ENCODE measurements at places on chromosomes 11 and 22.

- no peak for DNase-seq
Observed at GRCh38 chr11:116533186-116533825, 239.5 kb downstream of the BUD13 start.

DNA sequence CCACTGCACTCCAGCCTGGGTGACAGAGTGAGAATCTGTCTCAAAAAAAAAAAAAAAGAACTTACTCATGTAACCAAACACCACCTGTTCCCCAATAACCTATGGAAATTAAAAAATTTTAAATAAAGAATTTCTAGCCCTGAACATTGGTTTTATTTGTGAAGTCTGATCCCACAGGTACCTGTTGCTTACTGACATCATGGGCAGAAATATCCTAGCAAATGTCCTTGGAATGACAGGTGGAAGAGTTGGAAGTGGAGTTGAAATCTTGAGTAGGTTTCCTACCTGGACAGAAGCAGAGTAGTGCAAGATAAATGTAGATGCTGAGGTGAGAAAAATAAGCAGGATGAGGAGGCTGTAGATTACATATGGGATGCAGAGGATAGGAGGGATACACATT, 17.2 kb downstream of the CD3D start:
- DNase-seq = no peak

DNA sequence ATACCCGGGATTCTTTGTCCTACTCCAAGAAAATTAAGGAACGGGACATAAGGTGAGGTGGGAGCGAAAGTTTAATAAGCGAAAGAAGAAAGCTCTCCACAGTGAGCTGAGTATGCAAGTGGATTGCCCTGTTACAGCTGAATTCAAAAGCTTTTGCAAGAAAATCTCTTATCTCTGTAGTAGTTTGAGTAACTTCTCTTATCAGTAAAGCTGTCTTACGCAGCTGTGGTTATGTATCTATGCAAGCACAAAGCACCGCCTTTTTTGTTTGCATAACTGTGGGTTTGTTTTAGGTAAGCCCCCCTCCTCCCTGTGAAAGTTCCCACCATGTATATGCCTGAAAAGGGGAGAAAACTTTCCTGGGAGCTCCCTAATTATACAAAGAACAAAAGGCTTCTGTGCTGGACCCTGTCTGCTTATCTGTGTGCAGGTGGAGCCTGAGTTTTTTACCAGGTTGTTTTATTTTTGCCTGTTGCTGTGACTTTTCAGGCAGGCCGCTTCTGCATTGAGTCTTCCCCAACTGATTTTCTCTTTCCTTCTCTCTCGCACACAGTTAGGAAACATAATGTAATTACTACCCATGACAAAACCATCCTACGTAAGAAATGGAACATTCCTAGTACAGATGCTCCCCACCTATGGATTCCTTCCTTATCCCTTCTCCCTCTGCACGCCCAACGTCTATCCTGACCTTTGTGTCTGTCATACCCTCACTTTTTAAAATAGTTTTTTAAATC, 837 bp upstream of the PLAAT5 start:
- no peak for DNase-seq

GRCh38 chr22:19046719-19047609, 75.2 kb downstream of the DGCR2 start:
- no peak for DNase-seq

DNA sequence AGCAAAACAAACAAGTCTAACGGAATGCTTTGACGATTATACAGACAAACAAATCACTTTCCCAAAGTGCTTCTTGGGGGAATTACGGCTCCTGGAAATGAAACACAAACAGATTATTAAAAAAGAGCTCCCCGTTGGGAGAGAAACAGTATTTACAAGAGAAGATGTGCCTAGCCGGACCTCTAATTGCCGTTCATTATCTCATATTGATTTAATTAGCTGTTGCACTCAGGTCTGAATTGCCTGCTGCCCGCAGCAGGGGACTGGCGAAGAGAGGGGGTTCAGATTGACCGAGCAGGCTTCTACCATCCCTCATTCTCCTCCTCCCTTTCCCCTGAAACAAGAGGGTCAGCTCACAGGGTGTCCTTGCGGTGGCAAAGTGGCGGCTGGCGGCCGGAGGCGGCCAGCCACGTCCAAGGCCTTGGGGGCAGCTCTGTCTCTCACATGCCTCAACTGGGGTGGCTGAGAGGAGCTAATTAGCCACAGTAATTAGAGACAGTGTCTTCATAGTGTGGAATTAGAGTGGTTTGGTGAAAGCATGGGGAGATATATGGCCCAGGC, 295.1 kb downstream of the MIAT start:
- DNase-seq = no peak

GRCh38 chr11:1936781-1937615, 10.1 kb upstream of the MRPL23 start:
- no peak for DNase-seq

GRCh38 chr11:46326813-46327416, 20.3 kb upstream of the DGKZ start:
- no peak for DNase-seq

DNA sequence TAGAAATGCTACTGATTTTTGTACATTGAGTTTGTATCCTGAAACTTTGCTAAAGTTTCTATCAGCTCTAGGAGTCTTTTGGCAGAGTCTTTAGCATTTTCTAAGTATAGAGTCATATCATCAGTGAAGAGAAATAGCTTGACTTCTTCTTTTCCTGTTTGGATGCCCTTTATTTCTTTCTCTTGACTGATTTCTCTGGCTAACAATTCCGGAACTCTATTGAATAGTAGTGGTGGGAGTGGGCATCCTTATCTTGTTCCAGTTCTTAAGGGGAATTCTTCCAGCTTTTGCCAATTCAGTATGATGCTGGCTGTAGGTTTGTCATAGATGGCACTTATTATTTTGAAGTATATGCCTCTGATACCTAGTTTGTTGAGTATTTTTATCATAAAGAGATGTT, 197.7 kb downstream of the AASDHPPT start:
- no peak for DNase-seq

DNA sequence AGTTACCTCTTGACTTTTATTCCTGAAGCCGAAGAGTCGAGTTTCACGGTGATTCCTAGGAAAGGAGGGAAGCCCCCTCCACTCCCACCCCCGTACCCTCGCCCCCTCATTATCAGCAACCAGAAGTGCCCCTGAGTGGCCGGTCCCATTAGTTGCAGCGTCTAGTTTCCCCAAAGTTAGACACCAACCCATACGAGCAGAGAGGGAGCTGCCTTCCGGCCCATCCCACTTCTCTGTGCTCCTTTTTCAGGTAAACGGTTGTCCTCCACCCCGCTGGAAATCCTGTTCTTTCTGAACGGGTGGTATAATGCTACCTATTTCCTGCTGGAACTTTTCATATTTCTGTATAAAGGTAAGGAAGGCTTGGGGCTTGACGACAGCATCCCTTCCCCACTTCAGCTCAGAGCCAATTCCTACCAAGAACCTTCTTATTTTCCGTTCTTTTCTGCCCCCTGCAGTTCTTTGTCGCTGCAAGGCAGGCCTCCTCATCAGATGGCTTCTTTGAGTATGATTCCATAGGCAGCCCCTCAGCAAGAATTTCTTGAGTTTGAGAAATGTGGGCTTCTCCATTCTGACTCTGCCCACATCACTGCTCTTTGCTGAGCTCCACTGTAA, 701 bp downstream of the TMEM216 start:
- DNase-seq = no peak

- no peak for DNase-seq
Observed at GRCh38 chr11:1428762-1429316, 39.1 kb downstream of the BRSK2 start.

DNA sequence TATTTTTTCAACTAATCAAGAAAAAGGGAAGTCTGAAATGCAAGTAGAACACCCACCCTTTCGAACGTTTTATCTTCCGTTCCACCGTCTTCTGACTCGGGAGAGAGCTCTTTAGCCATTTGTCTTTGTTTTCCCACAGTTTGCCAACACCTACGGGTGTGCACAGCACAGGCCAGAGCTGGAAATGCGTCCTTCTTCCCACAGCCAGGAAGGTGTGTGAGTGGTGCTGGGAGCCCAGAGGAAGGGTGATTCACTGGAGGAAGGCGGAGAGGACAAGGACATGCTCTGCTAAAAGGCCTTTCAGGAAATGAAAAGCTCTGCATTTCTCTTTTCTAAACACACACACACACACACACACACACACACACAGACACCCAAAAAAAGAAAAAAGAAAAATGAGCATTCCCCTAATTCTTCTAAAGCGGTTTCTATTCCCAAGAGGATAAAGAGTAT, 18.5 kb downstream of the ENDOD1 start:
- DNase-seq = no peak

- DNase-seq = no peak
Observed at GRCh38 chr22:22349455-22349836, 104.9 kb downstream of the VPREB1 start.

DNA sequence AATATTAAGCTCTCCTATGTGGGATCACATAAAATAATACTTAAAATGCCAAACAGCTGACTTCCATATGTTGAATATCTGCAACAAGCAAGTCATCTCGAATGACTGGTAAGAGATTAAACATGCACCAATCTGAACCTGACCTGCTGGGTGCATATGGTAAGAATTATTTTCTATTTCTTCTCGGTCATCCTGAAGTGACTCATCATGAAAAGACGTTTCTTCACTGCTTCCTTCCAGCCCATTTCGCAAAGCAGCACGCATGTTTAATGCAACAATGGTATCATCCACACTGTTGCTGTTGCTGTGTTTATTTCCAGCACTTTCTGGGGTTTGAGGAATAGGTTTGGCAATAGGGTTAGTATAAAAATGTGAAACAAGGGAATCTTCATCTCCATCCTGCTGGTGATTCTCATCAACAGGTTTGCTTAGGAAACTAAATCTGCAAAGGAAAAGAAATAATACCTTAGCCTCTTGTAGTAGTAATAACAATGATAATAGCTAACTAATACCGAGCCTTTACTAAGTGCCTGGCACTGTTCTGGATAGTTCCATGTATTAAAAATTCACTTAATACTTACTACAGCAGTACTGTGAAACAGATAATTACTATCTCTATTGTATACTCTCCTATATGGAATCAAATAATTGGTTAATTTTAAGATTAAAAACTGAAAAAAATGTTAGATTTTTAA, 52.0 kb upstream of the CHRNA10 start:
- DNase-seq = no peak

- no peak for DNase-seq
Observed at GRCh38 chr22:36569999-36570398, 41.0 kb upstream of the EIF3D start.

- no peak for DNase-seq
Observed at GRCh38 chr11:118128721-118129470, 23.7 kb downstream of the SCN4B start.

DNA sequence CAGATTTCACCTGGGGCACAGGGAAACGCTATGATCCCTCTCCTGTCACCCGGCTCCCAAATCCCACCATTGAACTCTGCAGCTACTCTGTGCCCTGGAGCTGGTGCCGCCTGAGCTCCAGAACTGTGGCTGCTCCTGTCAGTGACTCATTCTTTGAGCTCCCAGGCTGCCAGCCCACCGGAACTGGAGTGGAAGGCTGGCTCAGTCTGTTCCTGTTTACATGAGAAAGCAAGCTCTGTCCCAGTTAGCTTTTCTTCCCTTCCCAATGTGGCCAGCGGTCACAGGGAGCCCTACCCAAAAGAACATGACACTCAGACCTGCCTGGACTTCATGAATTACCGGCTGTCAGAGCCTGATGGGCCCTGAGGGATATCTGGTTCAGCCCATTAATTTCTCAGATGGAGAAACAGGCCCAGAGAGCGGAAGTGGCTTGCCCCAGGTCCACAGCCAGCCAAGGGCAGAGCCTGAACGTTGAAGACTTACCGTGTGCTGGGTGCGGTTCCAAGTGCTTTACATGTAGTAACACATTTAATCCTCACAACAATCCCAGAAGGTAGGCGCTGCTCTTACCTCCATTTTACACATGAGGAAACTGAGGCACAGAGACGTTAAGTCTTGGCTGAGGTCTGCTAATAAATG, 23.8 kb upstream of the IGSF22 start:
- DNase-seq = no peak

- no peak for DNase-seq
Observed at GRCh38 chr22:23237201-23237798, 57.0 kb downstream of the BCR start.

DNA sequence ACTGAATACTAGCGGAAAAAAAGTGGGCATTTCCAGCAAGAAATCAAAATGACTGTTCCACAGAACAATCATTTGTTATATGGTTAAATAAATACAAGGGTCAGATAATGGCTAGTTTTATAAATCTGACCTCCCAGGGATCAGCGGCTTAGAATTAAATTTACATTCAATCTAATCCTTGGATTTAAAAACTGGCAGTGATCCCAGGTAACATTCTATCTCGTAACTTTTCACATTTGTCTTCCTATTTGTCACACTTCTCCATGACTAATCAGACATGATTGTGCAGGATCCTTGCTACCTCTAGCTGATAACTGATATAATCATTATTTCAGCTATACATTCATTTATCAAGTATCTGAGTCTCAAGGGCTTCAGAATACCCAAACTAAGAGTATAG, 2.9 kb upstream of the MMP3 start:
- no peak for DNase-seq

- DNase-seq = no peak
Observed at GRCh38 chr11:131666617-131667016, 296.2 kb downstream of the NTM start.

DNA sequence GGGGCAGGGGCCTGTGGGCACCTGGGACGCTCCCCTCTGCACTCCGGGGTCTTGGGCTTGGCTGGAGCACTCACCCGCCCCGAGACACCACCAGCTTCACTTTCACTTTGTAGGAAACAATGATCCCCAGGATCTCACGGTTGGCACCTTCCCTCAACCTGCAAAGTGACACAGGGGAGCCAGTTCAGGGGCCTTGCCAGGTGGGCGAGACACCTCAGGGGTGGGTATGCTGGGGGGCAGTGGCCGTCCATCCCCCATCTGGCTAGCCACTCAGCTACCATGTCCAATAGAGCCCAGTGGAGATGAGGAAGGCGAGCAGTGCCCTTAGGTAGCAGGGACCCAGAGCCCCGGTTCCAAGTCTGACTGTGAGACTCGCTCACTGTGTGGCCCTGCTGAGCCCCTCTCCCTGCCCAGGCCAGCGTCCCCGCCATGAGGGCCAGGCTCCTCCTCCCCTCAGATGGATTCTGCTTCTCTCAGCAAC, 32.3 kb downstream of the TPBGL start:
- no peak for DNase-seq

GRCh38 chr11:93728792-93729128, 12.5 kb downstream of the TAF1D start:
- DNase-seq = no peak

GRCh38 chr11:116330439-116331185, 442.2 kb downstream of the BUD13 start:
- DNase-seq = no peak

- DNase-seq = peak; percentile 94
Observed at GRCh38 chr11:118997627-118998387, at the start of gene CENATAC. CENATAC (plus strand) TSS chr11:118998138; CDS start chr11:118998198, 60 bp downstream.

DNA sequence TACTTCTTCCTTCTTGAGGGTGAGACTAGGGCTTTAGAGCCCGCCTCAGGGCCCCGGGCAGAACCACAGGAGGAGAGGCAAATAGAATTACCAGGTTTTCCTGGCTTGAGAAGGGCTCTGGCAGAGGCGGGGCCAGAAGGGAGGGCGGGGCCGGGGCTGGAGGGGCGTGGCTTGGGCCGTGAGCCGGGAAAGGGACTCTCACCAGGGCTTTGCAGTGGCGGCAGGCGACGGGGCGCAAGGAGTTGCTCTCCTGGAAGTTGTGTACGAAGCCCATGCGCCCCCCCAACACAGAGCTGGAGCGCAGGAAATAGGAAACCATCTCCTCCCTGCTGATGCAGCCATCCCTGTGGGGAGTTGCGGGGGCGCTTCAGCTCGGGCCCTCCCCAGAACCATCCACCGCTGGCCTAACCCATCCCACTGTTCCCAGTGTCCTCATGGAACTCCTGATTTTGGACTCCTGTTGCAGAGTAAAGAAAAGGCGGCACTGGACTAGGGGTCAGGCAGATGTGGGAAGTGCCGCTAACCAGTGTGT, 6.9 kb upstream of the NRXN2 start:
- no peak for DNase-seq
